ENCODE measurements at places on chromosomes 4 and X.
A peak's percentile ranks its signal among the peaks of the same experiment; 100 is the strongest.

DNA sequence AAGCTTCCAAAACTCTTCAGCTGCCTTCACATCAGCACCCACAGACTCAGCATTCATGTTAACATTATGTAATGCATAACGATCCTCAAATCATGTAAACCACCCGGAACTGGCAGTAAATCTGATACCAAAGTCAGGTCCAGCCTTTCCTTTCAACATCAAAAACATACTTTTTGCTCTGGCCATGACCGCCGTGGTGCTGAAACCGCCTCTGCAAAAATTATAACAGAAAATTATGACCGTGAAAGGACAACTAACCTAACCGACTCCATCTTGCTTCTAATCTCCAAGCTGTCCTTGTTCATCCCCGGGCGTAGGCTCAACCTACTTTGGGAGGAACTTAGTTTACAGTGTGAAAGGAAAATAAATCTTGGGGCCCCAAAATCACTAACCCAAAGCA is 51.6 kb downstream of the TRMT44 start:
- no peak for DNase-seq

DNA sequence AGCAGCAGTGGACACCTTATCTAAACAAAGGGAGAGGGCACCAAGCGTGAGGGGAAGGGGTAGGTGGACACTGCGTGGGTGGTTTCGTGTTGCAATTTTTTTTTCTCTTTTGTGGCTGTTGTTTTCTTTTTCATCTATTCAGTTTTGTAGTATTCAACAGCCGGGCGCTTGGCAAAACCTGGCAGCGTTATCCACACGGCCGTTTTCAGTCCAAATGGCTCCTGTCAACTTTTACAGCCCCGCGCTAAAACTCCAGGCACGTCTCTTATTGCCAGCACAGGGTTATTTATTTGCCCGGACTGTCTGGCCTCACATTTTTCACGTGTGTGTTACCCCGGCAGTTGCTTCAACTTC is 192.2 kb downstream of the BCOR start:
- DNase-seq, result no peak

DNA sequence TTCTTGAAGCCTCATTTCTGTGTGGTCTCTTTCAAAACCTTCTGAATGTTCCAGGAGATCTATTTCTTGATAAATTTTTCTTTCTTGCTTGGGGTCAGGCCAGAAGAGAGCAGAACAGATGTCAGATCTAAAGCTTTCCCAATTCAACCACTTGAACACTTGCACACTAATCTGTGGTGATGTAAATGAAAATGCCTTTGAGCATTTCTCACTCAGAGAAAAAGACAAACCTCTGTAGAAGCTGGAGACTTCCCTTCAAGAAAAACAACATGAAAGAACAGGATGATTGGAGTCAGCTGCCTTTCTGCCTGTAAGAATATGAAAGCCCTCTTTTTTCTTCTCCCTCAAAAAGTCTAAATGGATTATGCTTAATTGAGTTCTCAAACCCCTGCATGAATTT is 11.2 kb downstream of the IGFBP7 start:
- DNase-seq, result no peak

GRCh38 chrX:119015407-119016237 is 41.2 kb downstream of the LONRF3 start:
- no peak for DNase-seq

DNA sequence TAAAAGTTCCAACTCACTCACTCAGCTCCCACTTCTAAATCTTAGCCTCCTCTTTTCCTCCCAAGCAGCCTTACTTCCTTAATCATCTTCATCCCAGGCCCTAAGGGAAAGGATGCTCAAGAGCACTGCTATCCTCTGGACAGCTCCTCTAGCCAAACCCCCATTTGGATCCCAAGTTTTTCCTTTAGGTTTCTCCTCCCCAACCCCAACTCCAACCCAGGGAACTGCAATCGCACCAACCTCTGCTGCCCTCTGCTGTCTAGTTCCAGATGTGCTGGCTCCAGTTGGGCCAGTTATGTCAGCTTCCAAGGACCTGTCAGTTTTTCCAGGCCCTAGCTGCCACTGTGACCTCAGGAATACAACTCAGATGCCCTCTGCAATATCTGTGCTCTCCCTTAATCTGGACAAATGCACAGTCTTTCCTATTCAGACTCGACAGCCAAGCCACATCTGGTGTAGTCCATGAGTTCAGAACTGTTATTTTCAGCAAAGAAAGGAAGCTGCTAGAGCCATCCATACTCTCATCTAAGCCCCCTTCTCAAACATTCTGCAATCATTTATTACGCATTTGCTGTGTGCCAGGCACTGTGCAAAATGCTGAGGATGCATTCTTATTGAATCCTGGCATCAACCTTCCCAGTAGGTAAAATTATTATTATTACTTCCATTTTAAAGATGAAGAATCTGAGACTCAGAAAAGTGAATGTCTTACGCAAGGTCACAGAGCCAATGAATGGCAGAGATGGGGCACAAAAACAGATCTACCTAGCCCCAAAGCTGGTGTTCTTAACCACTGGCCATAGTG is 12.3 kb upstream of the XPNPEP2 start:
- DNase-seq, result peak; percentile 7

DNA sequence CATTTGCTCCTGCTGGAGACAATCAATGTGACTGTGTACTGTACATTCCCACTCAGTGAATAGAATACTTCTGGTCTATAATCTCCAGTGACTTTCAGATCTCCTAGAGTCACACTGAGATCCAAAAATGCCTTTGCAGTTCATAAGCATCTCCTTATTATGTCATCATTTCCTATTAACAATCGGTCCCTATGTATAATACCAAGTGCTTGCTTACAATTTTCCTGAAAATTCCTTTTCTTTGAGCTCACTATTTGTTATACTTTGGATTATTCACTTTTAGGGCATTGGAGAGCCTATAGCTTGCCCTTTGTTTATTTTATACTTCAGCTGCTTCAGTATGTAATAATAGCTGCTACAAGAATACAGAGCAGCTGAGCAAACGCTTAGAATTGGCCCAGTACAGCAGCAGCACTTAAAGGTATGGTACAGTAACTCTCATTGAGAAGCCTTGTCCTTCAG is 313.0 kb downstream of the DCTD start:
- DNase-seq, result no peak

GRCh38 chr4:16626945-16627344 is 271.5 kb downstream of the LDB2 start:
- DNase-seq, result no peak

DNA sequence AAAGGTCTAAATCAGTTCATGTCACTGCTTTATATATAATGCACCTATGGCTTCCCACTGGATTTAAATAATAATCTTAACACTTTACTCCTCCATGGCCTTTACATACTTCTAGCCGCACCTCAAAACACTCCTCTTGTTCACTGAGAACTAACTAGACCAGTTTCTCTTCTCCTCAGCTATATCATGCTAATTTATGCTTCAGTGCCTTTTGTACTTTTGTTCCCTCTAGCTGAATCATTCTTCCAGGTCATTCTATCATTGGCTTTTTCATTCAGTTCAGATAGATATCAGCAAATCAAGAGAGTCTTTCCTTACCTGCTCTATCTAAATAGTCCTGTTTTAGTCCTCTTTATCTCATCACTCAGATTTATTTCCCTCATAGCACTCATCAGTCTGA is 64.2 kb downstream of the TET2 start:
- no peak for DNase-seq

DNA sequence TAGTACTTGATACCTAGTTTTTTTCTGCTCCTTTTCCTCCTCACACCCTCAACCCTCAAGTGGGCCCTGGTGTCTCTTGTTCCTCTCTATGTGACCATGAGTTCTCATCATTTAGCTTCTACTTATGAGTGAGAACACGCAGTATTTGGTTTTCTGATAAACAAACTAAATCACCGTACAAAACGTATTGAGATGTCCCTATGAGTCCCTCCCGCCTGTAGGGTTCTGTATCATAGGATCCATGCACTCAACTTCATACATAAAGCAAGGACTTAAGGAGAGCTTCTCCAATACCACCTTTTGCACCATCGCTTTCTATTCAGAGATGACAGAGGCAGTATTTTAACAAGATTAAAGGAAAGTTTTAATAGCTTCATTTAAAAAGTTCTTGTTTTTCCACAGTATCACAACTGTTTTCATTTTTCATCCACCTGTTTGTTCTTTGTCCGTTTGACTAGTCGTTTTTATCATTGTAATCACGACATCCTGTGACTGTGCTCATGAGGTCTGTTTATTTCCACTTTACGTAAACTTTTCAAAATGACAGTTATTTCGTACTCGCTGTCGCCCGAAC is 457 bp upstream of the RAB9A start:
- DNase-seq, result no peak

DNA sequence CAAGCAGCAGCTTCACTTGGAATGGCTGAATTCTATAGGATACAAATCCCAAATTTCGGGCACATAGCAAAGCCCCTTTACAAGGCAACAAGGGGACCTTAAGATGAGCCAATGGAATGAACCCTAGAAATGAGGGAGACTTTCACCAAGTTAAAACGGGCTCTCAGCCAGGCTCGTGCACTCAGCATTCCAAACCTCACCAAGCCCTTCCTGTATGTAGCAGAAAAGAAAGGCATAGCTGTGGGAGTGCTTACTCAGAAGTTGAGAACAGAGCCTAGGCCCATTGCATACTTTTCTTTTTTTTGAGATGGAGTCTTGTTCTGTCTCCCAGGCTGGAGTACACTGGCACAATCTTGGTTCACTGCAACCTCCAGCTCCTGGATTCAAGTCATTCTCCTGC is 10.8 kb upstream of the HERC5 start:
- no peak for DNase-seq

DNA sequence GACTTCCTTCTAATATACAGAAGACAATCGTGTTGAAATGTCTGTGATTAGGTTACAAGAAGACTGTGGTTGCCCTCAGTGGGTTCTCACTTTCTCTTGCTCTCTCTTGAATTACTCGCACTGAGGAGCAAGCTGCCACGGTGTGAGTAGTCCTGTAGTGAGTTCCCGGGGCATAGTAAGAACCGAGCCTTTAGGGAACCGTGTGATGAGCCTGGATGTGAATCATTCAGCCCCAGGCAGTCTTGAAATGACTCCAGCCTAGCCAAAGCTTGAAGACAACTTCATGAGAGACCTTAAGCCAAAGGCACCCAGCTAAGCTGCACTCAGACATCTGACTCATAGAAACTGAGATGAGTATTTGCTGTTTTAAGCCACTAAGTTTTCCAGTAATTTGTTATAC is 292.7 kb downstream of the SPOCK3 start:
- DNase-seq, result no peak

DNA sequence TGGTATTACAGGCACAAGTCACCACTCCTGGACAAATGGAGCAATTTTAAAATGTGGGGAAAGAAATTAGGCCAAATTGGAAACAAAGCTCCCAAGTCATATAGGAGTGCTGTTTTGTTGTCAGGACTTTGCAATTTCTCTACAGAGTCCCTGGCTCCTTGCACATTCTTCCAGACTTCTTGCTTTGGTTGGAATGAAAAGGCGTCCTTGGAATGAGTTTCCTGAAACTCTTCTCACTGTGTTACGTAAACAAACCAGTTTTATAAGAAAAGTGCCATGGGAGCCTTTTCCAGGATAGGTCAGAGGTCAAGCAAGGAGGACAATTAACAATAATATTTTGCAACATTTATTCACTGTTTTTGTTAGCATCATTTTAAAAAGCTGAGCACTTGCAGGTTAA is 32.4 kb upstream of the KIT start:
- DNase-seq, result no peak

- no peak for DNase-seq
Measured at GRCh38 chr4:26819026-26819425, 41.6 kb upstream of the STIM2 start.

DNA sequence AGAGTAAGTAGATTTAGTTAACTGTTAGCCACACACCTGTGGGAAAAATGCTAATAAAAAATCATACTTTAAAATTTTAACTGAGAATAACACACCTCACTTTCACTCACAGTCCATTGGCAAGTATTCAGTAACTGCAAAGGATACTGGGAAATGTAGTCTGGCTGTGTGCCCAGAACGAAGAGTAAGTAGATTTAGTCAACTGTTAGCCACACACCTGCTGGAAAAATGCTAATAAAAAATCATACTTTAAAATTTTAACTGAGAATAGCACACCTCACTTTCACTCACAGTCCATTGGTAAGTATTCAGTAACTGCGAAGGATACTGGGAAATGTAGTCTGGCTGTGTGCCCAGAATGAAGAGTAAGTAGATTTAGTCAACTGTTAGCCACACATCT is 178.4 kb upstream of the NWD2 start:
- DNase-seq, result no peak

DNA sequence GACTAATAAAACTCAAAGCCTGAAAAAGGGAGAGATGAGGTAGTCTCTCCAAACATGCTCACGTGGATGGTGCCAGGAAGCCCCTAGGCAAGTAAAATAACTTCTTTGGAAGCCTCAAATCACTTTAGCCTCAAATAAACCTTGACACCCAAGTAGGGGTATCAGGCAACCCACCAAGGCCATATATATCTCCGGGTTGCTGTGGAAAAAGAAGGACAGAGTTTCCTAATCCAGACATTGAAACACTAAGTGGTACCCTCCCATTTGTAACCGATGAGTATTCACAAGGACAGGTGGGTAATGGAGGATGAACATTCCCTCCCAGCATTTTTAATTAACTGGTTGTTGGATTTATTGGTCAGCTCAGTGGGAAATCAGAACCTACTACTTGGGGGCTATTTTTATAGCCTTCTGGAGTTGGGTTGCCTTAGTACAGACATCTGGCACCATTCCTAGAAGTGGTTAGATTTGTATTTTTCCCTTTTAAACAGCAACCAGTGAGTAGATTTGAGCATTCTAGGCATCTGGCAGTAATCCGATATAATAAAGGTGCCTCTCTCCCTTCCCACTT is 87.7 kb downstream of the GPC3 start:
- DNase-seq, result no peak

- DNase-seq, result no peak
Measured at GRCh38 chr4:101753721-101754120, 36.8 kb upstream of the BANK1 start.

GRCh38 chr4:81756973-81757372 is 285.3 kb upstream of the RASGEF1B start:
- no peak for DNase-seq

- no peak for DNase-seq
Measured at GRCh38 chr4:108094923-108095482, 73.7 kb downstream of the LEF1 start.

GRCh38 chr4:13516315-13516860 is 27.9 kb downstream of the NKX3-2 start:
- DNase-seq, result no peak

DNA sequence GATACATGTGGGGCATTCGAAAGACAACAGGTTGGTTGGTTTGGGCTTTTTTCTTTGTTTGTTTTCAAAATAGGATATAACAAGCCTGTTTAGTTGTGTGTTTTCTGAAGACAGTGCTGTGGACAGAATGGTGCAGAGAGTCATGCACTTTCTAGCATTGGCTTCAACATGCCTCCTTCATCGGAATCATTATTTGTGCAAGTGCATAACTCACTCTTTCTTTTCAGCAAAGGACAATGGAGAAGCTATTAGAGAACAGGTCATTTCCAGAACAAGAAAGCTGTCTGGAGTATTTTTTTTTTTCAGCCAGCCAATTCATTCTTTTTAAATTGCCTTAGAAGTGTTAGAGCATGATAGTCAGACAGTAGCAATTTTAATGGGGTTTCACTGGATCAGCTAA is 225.8 kb downstream of the STK32B start:
- no peak for DNase-seq
